CD4-positive, alpha-beta T cell (primary cell): ENCODE measurements at places on chromosomes 12 and 14.

GRCh38 chr12:22190-22529 is 44.4 kb upstream of the IQSEC3 start:
- no peak for DNase-seq
- H3K27me3 ChIP-seq, result no peaks in the 10 kb centered on the region
- H3K4me1 ChIP-seq, result peaks cover 5% of the 10 kb centered on the region
- no peak overlapping the region for H3K27ac ChIP-seq
- peaks cover 18% of the 10 kb centered on the region for H3K36me3 ChIP-seq

- no peak overlapping the region for H3K4me3 ChIP-seq
- no peak for DNase-seq
Observed at GRCh38 chr14:83047059-83047830, 1513.6 kb upstream of the SEL1L start.

DNA sequence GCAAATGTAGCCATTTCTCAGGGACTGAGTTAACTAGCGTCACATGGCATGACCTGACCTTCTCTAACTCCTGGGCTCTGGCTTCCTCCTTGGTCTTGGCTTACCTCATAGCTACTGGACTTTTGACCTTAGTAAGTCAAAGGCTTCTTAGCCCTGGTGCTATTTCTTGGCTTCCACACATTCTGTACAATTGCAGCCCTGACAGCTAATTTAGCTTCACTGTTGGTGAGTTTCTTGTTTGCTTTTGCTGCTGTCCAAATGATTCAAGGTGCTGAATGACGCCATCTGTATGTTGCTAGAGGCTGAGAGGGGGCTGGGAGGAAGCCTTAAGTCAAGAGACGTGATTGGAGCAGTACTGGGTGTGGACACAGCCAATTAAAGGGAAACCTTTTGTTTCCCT is 202.7 kb downstream of the PRKD1 start:
- H3K4me3 ChIP-seq, result no peak overlapping the region
- H3K27me3 ChIP-seq, result no peaks in the 10 kb centered on the region
- H3K27ac ChIP-seq, result no peak overlapping the region
- no peaks in the 10 kb centered on the region for H3K36me3 ChIP-seq

- no peak overlapping the region for H3K27ac ChIP-seq
- H3K4me1 ChIP-seq, result no peaks in the 10 kb centered on the region
- no peaks in the 10 kb centered on the region for H3K27me3 ChIP-seq
- H3K36me3 ChIP-seq, result no peaks in the 10 kb centered on the region
- DNase-seq, result no peak
- H3K4me3 ChIP-seq, result no peak overlapping the region
Observed at GRCh38 chr12:58776144-58776543, 144.2 kb downstream of the LRIG3 start.

DNA sequence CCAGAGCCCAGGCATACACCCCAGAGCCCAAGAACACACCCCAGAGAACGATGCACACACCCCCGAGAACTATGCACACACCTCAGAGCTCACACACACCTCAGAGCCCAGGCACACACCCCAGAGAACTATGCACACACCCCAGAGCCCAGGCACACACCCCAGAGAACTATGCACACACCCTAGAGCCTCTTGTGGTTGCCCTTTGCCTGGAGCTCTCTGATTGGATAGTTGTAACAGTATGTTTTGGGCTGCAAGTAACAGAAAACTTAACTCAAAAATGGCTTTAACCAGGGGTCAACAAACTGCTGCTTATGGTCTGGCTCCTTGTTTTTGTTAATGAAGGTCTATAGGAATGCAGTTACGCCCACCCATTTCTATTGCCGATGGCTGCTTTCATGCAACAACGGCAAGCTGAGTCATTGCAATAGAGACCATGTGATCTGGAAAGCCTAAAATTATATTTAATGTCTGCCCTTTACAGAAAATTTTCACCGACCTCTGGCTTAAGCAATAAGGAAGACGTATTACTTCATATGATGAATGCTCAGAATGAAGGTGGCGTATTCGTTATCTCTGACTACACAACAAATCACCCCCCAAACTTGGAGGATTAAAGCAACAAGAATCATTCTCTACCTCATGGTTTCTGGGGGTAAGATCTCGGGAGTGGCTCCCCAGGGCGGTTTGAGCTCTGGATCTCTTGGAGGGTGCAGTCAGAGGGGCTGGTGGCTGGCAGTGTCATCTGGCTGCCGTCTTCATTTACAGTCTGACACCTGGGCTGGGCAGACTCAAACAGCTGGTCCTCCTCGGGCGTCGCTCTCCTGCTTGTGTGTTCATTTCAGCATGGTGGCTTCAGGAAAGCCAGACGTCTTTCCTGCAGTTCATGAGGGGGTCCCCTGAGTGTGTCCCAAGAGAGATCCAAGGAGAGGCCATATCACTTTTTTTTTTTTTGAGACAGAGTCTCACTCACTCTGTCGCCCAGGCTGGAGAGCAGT is 66.3 kb upstream of the NCOR2 start:
- H3K4me3 ChIP-seq, result no peak overlapping the region
- no peak for DNase-seq
- no peaks in the 10 kb centered on the region for H3K27me3 ChIP-seq
- no peaks in the 10 kb centered on the region for H3K36me3 ChIP-seq
- no peak overlapping the region for H3K27ac ChIP-seq

GRCh38 chr12:43551279-43551970 is 578 bp downstream of the ADAMTS20 start:
- H3K4me3 ChIP-seq, result no peak overlapping the region
- no peak for DNase-seq
- no peak overlapping the region for H3K27ac ChIP-seq
- no peaks in the 10 kb centered on the region for H3K4me1 ChIP-seq
